ENCODE measurements at places on chromosomes 4 and X.

DNA sequence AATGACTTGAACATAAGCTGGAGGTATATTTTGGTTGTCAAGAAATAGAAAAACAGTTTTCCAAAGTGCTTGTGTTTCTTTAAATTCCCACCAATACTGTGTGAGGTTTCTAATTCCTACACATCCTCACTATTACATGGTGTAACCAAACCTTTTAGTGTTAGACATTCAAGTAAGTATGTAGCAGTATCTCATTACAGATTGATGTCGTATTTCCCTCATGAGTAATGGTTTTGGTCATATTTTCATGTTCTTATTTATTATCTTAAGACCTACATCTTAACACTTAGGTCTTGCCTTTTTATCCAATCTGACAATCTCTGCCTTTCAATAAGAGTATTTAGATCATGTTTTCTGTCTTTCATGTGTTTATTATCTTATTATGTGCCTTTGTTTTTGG lies 253.7 kb upstream of the ANXA10 start:
- DNase-seq: no peak

GRCh38 chrX:12234534-12235329 lies 96.5 kb downstream of the FRMPD4 start:
- DNase-seq: no peak

- no peak for DNase-seq
Measured at GRCh38 chr4:2761035-2761923, 5.1 kb upstream of the TNIP2 start.

- no peak for DNase-seq
Measured at GRCh38 chr4:185811509-185812364, at the start of gene SORBS2. TSS of gene SORBS2 (minus strand) at chr4:185812194. CDS start at chr4:185690571, 121,623 bp downstream.

DNA sequence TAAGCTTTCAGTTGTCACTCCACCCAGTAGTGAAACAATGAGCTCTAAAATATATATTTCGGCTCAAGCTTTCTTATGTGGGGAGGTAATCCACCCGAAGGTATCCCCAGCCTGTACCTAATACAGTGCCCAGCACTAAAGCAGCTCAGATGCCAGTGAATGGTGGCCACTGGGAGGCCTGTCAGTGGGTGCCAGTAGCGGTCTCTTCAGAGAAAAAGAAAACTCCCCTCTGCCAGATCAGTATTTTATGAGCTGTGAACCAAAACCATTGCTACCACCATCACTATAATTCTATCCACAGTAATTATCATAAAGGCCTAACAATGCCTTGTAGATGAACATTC lies 835 bp upstream of the NFKB1 start:
- no peak for DNase-seq

DNA sequence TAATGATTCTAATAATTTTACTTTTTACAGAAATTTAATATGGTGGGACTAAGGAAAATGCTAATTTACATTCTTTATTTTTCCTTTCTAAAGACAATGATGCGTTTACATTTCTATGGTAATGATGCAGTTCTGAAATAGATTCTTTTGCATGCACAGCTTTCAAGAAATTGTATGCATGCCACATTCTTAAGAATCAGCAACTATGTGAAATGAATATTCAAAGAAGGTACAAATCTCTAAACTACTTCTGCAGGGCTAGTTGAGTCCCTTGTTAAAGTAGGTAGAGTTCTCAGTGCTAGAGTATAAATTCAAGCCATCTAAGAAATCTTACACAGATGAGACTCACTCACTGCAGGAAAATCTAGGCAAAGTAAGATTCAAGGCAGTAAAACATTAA lies 24.5 kb upstream of the GRID2 start:
- no peak for DNase-seq

DNA sequence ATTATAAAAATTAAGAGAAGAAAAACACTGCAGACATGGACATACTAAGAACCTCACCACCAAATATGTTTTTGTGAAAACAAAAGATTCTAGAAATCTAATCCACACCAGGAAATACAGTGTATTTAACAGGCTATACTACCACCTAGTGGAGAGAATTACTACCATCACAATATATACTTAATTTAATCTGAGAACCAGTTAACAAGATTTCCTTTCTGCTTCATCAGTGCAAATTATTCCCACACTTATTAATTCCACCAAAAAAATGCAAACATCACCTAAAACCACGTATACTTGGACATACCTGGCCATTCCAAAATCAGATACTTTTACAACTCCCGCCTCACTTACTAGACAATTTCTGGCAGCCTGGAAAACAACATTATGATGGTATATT lies 7.0 kb upstream of the TXK start:
- no peak for DNase-seq

DNA sequence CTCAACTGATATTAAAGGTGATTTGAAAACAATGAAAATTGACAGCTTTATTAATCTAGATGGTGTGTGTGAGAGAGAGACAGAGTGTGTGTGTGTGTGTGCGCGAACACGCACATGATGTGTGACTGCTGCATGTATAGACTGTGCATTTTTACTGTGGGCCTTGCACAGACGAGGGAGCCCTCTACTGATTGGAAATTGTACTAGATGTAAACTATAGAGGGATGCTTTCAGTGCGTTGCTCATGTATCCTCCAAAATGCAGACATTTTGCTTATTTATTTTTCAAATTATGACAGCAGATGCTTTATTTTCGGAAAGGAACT lies 168.4 kb upstream of the GK2 start:
- DNase-seq: no peak

DNA sequence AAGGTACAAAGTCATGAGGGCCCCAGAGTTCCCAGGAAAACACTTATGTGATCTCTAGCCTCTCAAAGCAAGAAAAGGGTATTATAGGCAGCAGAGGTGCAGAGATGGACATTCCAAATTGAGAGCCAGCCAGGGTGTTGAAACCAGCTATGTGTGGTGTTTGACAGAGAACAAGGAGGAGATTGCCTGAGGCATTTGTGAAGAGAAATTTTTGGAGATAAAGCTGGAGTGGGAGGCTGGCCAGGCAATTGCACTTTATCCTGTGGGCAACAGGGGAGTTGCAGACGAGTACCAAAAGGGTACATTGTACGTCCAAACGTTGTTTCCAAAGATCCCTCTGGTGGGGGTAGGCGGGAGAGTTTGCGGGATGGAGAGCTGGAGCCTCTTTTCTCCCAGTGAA lies 2.5 kb upstream of the GABRE start:
- DNase-seq: no peak

DNA sequence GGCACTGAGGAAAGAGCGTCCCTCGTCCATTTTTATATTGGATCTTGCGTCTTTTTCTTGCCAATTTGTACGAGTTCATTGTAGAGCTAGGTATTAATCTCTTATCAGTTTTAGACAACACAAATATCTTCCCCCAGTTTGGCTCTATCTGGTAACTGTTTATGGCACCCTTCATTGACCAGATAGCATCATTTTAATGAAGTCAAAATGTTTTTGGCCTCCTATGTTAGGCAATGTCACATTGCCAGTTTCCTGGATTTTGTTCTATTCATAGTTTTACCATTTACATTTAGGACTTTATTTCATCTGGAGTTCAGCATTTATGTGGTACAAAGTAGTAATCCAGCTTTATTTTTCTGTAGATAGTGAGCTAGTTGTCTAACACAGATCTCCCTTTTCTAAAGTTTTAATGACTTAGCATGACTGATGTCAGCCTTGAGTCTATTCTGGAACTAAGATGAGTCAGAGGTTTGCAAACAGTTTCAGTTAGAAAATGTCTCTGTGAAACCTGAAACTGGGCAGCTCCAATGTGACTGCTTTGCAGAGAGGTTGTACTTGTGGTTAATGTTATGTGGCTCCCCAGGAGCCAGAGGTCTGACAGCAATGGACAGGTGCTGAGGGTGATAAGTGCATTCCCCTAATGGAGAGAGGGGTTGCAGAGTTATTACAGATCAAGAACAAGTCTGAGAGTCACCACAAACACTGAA lies 5.3 kb upstream of the STBD1 start:
- no peak for DNase-seq

DNA sequence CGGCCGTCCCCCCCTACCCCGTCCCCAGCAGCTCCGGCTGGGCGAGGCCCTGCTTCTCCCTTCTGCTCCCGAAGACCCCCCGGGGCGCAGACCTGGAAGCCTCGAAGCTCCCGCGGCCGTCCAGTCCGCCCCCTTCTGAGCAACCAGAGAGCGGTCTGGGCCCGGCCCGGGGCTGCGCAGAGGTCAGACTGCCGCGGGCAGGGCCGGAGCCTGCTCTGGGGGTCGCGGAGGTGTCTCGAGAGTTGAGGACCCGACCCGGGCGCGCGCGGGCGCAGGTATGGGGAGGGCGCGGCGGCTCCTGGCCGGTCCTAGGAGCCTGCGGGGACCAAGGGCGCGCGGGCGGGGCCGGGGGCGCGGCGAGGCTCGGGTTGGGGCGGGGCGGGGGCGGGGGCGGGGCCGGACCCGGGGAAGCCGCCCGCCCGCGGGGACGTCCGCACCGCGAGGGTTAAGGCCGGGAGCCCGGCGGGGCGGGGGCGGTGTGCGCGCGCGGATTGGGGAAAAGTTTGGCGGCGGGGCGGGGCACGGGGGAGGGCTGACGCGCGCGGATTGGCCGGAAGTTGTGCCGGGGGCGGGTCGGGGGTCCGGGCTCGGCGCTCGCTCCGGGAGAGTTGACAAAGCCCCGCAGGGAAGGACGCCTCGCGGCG lies at the start of gene FGFRL1:
Gene FGFRL1 (plus strand): TSS at position 605 of the 644 bp plus-strand sequence. CDS start 860 bp downstream, outside the sequence.
- peak; percentile 91 for DNase-seq

DNA sequence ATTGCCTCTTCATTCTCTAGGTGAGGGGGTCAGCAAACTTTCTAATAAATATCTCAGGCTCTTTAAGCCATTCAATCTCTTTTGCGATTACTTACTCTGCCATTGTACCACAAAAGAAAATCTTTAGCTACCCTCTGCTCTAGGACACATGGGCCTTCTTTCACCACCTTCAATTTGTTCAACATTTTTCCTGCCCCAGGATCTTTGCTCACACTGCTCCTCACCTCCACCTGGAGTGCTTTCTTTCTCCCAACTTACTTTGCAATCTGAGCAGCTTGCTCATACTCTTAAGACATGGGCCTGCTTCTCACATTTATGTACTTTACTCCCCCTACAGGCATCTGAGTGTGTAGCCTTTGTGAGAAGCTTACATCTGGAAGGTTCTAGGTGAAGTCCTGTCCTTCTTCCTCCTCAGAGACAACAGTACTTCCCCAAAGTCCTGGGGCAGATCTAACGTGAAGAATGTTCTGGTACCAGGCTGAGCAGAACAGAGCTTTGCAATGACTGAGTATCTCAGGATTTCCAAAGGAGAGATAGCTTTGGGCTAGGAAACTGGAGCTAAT lies 55.0 kb upstream of the PRDM5 start:
- no peak for DNase-seq

DNA sequence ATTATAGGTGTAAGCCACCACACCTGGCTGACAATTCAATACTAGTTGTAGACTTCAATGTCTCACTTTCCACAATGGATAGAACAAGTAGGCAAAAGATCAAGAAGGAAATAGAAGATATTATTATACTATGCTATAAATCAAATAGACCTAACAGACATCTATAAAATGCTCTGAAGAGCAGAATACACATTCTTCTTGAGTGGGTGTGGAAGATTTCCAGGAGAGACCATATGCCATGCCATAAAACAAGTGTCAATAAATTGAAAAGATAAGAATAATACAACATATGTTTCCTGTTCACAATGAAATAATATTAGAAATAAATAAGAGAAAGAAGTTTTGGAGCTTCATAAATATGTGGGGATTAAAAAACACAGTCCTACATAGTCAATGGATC lies 179.3 kb upstream of the AMOT start:
- no peak for DNase-seq

GRCh38 chr4:92646826-92647225 lies 343.1 kb downstream of the GRID2 start:
- no peak for DNase-seq

DNA sequence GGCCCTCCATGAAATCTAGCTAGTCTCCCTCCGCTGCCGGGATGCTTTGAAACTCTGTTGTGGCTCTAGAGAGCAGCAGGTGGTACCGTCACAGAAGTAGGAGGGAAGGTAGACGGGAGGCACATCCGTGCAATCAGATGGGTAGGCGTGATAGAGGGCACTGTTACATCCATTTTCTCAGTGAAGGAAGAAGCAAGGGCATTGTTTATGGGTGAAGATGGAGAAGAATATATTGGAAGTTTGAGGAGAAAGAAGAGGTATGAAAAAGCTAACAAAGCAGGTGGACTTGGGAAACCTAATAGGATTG lies 1.3 kb downstream of the ANAPC4 start:
- DNase-seq: no peak

DNA sequence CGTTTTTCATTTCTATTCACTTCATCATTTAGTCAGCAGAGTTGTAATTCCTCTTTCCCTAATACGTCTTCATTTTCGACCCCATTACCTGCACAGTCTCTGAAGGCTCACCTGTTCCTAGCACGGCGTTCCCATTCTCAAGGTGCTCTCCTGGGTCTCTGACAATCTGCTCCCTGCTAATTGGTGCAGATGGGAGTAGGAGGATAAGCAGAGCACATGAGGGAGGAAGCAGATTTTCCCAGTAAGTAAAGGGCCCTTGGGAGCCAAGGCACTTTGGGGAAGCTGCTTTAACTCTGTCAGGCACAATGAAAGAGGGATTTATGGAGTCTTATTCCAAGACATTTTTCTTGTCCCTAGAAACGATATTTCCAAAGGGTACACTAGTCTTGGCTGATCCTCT lies 466.4 kb downstream of the STIM2 start:
- no peak for DNase-seq

GRCh38 chr4:972651-973424 lies 531 bp downstream of the DGKQ start:
- DNase-seq: peak; percentile 22

- no peak for DNase-seq
Measured at GRCh38 chr4:182230256-182230655, 12.9 kb upstream of the TENM3 start.

- no peak for DNase-seq
Measured at GRCh38 chr4:184371390-184371787, 103.0 kb downstream of the IRF2 start.

DNA sequence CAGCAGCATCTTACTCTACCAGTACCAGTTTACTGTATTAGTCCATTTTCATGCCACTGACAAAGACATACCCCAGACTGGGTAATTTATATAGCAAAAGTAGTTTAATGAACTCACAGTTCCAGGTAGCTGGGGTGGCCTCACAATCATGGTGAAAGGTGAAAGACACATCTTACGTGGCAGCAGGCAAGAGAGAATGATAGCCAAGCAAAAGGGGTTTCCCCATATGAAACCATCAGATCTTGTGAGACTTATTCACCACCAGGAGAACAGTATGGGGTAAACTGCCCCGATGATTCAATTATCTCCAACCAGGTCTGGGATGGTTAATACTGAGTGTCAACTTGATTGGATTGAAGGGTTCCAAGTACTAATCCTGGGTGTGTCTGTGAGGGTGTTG lies 69.3 kb downstream of the YIPF6 start:
- DNase-seq: no peak

DNA sequence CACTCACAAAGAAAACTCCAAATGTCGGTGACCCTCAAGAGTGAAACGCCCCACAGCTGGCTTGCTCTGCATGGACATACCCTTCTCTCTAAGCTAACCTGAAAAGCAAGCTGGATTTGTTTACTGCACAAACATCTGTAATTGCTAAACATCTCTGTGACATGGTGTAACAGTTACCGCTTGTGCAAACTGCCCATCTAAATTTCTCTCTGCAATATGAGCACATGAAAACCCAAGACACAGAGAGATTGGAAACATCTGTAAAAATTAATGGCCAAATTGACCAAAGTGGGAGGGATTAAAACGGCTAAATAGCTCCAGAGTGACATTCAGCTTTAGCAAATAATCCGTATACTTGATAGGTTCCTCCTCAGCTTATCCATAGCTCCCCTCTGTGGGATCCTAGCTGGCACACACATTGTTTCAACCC lies 155.0 kb upstream of the MAP3K15 start:
- no peak for DNase-seq

- DNase-seq: no peak
Measured at GRCh38 chrX:13180807-13181206, 136.4 kb upstream of the FAM9C start.

All from activated T-helper 1 cell treated with anti-CD3 and anti-CD28 coated beads, Interleukin-2, amount 50 U/mL, for 16 hours (primary cell).